ENCODE measurements at places on chromosomes 16 and 17. TPM values are rescaled to one million over a fixed set of nuclear protein-coding genes. Genes with fewer than 3 reads are reported as not detected.

TCAP gene
- total RNA-seq = not detected

CCL7 gene
- total RNA-seq = not detected

KRTAP4-16 gene
- not detected for total RNA-seq

GCGR gene
- total RNA-seq = not detected

ST6GALNAC1 gene
- not detected for total RNA-seq

POLR2A gene
- 45.0 TPM for total RNA-seq

COPZ2 gene
- 15.9 TPM for total RNA-seq

Measured in mammary microvascular endothelial cell (primary cell).